ENCODE measurements at places on chromosomes 7 and 10.

GRCh38 chr10:103153302-103154197, 39.5 kb downstream of the NT5C2 start:
- no peak for DNase-seq

DNA sequence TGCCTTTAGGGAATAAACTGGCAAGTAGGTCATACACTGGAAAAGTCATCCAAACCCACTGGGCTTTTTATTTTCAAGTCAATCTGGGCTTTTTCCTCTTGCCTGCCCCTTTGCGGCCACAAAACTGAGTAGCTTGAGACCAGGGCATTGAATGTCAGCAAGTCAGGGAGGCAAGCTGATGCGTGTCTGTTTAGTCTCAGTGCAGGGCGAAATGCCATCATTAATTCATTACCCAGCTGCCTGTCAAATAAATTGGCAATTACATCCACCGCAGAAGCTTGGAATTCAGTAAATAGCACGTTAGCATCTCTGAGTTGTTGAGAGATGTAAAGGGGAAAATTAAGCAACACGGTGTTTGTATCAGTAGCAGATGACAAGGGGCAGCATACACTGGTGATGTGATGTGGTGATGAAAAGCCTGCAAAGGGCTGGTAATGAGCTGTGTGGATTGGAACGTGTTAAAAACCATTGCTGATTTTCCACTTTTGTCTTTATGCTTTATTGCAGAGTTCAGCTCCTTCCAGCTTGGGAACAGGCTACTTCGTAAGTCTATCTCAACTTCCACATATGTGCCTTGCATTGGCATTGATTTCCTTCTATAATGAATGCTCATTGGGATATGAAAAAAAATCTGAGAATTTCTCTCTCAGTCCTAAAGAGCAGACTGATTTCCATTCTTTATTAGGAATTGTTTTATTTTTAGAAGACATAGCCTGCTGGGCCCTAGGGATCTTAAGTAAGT, 535.9 kb downstream of the AUTS2 start:
- DNase-seq, result no peak

DNA sequence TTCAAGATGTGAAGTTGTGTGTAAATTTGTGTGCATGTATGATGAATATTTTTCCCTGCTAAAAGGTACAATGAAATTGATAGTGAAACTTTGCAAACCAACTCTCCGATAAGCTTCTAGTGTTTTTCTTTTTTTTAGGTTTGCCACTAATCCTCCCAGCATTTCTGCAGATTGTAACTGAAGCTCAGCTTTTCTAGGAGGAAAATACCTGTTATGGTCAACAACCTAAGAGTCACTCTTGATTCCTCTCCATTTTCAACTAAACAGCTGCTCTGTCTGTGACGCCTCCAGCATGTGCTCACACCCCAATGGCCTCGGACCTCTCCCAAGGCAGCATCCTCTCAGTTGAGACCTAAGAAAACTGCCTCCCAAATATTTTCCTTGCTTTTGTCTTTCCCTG, 406.2 kb downstream of the KCNMA1 start:
- no peak for DNase-seq

DNA sequence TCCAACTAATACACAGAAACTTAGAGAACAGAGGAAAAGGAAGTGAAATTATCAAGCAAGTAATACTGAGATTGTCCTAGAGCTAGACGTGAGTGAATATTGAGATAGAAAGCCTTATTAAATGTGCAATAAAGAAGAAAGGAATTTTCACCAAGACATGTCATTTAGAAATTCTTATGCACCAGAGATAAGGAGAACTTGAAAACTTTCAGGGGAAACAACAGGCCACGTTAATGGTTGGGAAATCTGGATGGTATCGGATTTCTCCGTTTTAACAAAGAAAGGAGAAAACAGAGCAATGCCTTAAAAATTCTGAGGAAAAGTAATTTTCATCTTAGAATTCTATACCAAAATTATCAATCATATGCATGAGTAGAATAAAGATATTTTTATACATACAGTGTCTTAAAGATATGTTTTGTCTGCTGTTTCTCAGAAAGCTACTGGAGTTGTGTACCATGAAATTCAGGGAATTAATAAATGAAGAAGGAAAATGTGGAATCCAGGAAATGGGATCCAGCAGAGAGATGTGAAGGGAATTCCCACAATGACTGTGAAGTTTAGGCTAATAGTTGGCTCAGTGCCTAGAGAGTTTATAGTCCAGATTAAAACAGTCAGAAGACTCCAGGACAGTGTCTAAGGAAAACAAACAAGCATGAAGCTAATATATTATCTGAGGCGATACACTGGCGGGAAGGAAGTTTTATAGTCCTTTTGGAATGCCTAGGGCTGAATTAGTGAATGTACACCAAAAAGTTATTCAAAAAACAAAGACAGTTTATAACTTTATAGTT, 159.5 kb downstream of the PPP1R9A start:
- DNase-seq, result no peak

GRCh38 chr7:57342954-57343353, 107.0 kb upstream of the ZNF716 start:
- DNase-seq, result no peak

GRCh38 chr10:30784897-30785605, 155.5 kb upstream of the LYZL2 start:
- DNase-seq, result no peak

DNA sequence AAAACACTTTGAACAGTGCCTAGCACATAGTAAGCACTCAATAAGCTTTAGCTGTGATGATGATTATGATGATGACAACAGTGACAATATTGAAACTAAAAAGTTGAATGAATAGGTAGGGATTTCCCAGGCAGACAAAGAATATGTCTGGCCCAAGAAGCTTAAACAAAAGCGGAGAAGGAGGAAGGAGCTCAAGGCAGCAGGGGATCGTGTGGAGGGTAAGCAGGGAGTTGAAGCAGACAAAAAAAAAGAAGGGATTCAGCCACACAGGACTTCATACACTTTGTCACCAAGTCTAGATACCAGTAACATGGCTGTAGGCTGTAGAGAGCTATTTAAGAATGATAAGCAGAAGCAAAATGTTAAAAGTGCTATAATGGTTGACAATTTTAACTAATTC, 144.0 kb downstream of the CALN1 start:
- no peak for DNase-seq

DNA sequence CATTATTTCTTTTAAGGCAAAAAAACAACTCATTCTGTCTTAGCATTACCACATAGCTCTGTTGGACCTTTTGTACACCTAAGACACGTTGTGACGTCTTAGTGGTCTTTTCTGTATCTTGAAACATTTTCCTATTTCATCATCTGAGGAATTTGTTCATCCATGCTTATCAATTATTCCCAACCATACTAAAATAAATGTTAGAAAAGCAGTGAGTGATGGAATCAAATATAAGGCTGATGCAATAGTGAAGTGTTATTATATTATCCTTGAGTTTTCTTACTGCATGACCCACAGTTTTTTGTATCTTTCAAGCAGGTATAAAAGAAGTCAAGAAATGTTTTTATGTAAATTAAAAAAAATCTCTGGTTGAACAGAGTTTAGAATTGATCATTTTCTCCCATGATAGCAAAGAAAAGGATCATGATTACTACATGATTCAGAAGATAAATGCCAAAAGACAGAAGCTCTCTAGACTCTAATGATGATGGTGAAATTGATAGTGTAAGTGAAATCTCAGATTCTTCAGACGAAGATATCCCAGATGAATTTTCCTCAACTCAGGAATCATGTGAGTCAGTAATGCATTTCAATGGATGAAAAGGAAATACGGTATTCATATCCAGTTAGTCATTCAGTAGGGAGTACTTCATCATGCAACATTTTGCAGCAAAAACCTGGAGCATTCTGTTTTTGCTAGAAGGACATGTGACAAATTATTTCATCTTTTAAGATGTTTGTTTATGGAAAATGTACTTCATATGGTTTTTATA, 51.4 kb downstream of the CELF2 start:
- no peak for DNase-seq

DNA sequence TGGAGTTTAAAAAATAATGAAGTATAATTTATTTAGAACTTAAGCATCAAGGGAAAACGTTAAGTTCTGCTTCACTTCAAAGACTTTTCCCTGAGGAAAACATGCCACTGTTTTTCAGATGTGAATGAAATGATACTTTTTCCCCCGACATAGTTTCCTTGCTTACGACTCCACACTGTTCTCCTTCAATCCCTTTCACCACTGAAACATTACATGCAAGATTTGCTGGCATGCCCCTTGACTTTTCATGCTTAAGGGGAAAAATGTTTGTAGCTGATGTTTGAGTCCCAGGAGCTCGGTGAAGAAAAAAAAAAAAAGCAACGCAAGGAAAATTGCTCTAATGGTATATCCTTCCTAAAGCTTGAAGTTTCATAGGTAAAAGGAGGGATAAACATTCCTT, 10.0 kb downstream of the GLI3 start:
- no peak for DNase-seq

GRCh38 chr7:124667312-124668153, 98.1 kb downstream of the GPR37 start:
- no peak for DNase-seq

DNA sequence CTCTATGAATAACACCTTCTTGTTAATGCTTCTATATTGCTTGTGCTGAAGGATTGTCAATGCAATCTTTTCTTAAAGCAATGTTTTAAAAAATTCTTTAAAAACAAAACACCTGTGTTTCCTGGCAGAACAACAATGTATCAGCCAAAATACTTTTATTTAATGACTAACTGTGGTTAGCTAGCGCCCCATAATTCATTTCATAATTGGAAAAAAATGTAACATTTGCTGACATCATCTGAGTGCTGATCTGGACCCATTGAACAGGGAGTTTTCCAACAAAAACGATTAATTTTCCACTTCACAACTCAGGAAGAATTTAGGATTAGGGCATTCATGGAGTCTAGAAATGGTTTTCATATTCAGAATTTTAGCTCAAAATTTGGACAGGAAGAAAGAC, 137.6 kb upstream of the CDK6 start:
- DNase-seq, result no peak

DNA sequence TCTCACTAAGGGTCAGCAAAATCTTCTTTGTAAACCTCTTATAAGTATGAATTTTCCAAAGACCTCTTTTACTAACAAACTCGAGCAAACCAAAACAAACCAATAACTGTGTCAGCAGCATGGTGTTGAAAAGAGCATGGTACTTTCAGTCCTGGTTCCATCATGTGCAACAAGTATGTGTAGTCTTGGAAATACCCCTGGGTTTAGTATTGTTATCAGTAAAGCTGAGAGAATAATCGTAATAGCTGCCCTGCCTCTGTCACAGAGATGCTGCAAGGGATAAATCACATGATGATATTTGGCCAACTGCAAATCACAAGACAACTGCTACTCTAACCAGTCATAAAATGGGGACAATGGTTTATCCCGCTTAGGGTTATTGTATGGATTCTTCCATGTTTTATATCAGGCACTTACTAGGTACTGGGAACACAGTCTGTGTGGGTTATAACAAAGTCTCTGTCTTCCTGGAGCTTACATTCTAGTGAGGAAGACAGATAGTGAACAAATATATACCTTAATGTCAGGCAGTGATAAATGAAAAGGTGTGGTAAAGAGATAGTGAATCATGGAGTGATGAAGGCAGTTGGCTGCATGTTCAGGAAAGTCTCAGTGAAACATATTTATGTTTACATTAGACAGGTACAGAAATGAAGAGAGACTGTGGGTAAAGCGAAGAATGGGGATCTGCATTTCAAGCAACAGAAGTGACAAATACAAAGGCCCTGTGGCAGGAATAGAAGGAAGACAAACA, 60.5 kb upstream of the C10orf90 start:
- DNase-seq, result no peak

GRCh38 chr7:82677493-82677892, 233.9 kb upstream of the CACNA2D1 start:
- no peak for DNase-seq

GRCh38 chr7:122881324-122881723, 4.9 kb downstream of the CADPS2 start:
- DNase-seq, result no peak

DNA sequence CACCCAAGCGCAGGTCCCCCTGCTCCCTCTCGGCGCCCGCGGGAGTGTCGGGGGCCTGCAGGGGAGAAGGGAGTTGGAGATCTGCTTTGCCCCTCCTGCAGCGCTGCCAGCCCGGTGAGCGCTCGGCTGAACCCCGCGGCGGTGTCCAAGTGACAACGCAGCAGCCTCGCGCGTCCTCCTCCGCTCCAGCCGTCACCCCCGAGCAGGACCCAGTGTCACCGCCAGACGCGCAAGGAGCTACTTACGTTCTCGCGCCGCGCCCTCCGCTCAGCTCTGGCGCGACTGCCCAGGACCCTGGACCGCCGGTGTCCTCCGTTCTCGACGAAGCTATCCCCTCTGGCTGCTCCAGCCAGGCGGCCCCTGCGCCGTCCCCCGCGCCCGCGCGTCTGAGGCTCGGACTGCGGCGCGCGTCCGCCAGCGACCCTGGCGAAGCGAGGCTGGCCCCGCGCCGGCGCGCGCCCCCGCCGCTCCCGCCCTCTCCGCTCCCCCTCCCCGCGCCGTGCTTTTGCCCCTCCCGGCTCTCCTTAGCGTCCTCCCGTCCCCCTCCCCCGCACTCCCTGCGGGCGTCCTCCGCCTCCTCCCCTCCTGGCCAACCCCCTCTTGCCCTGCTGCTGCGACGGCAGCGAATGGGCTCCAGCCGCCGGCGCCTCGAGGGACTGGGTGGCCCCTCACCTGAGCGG, at the start of gene NRCAM:
Gene NRCAM, minus strand, starts transcription at position 439 of the 680 bp plus-strand sequence. CDS start 216,372 bp downstream, outside the sequence.
- peak; percentile 79 for DNase-seq

- DNase-seq, result no peak
These were observed 62.7 kb downstream of the CUZD1 start for GRCh38 chr10:122782911-122783310.
